Motor neuron (in vitro differentiated cells): ENCODE measurements at places on chromosomes 1 and 21.
A peak's percentile ranks its signal among the peaks of the same experiment; 100 is the strongest.

- no peak for ATAC-seq
Observed at GRCh38 chr21:43317254-43317748, 109.6 kb downstream of the SIK1 start.

GRCh38 chr1:22412932-22413727, 38.5 kb upstream of the ZBTB40 start:
- ATAC-seq: no peak

DNA sequence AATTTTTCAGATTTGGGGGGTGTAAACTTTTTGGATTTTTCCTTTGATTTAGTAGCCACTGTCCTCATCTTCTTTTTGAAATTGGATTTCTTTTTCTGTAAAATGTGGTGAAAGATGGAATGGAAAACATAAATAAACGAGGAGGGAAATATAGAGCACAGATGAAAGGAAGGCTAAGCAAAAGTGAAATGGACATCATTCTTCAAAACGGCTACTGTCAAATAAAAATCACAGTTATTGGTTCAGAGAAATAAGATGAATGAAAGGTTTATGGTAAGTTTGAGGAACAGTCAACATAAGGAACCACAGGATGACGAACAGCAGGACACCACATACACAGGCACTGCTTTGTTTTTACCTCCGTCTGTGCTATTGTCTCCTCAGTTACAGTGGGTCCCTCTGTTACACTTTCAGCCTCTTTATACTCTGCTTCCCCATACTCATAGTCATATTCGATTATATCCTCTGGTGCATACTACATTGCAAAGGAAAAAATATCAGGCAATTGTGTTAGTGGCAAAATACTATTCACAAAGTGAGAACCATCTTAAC, 82.4 kb downstream of the COL11A1 start:
- no peak for ATAC-seq

GRCh38 chr1:188817814-188818213, 1659.8 kb downstream of the BRINP3 start:
- no peak for ATAC-seq

DNA sequence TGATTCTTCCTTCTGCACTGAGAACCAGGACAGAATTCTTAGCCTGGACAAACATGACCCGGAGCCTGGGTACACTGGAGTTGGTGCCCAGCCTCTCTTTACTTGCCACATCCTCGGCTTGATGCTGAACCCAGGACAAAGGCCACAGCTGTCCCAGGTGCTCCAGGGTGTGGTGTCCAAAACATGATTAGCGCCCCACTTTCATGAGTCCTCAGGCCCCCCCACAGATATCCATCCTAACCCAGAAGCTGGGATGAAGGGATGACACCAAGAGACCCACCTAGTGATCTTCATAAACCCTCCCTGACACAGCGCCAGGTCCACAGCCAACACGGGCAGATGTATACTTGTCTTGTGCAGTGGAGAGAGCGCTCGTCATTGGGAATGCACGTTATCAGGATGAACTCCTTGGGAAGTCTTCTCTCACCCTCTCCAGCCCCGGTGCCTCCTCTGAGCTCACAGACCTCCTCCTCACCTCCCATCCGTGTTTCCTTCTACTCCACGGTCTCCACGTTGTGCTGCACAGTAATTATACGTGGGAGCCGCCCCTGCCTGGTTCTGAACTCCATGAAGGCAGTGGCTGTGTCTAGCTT, 3.6 kb downstream of the ABCA4 start:
- no peak for ATAC-seq

DNA sequence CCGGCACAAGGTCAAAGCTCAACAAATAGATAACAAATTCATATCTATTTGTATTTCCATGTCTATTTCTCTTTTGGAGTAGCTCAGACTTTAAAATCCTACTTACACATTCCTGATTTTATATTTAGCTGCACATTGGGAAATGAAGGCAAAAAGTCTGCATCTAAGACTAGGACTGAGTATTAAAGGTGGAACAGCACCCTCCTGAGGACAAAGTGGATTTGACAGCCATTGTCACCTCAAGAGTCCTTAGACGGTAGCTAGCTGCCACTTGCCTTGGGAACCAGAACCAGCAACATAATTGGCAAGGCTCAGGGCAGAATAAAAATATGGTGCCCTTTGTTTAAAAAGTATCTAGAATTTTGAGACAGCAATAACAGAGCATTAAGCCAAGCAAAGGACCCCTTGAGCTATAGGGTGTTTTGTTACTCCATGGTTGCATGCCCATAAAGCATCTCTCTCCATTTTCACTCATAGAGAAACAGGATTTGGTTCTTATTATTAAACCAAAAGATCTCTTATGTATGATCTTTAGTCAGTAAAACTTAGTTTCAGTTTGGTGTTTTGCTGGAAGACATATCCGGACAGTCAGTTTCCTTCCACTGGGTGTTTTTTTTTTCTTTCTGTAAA, 30.0 kb upstream of the SGIP1 start:
- ATAC-seq: peak; percentile 73

- ATAC-seq: no peak
Observed at GRCh38 chr21:46046471-46046870, 51.4 kb upstream of the COL6A2 start.

DNA sequence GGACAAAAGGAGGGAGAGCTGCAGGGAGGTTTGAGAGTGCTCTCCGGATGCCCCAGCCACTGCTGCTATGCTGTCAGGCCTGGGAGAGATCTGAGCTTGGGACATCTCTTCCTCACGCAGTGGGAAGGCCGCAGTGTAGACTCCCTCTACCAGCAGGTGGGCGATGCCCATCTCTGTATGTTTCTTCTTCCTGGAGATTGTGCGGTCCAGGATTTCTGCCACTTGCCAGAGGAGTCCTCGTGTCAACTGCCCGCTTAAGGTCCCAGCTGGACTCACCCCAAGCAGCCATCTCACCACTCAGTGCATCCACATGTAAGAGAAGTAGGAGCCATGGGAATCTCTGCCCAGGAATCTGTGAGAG, 10.9 kb downstream of the CPLANE2 start:
- no peak for ATAC-seq

GRCh38 chr1:156483397-156483796, 17.2 kb downstream of the MEF2D start:
- ATAC-seq: no peak
